Erythroblast (primary cell): ENCODE measurements at places on chromosomes 7 and 10.

GRCh38 chr7:151702961-151703360, 174.0 kb downstream of the PRKAG2 start:
- no peak for DNase-seq

GRCh38 chr7:104985259-104985617, 28.8 kb upstream of the KMT2E start:
- DNase-seq: no peak

DNA sequence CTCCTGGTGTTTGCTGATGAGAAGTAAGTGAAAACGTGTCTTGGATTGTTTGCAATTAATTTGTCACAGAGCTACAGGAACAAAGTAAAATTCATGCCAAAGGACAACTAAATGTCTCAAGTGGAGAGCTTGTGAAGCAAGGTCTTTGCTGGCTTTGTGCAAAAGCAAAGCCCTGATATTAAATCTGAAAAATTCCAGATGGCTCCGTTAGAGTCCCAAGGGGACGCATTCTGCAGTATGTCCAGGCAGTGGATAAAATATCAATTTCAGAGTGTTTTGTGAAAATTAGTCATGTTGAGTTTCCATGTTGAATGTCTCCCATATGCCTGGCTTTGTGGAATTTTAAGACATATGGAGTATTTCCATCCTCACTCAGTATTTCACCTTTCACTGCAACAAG, 102.5 kb upstream of the PTN start:
- DNase-seq: no peak

- DNase-seq: no peak
Measured at GRCh38 chr7:41754046-41754445, 51.2 kb upstream of the INHBA start.

DNA sequence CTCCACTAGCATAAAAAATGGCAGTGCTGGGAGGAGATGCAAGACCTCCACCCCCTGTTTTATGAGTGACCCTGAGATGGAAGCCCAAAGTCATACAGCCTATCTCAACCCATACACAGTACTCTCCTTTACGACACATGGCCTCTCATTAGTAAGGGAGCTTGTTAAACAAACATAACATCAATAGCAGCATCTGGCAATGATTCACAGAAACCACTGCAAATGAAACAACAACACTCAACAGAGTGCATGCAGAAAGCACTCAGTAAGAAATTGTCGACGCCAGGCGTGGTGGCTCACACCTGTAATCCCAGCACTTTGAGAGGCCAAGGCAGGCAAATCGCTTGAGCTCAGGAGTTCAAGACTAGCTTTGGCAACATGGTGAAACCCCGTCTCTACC, 27.5 kb upstream of the FIGNL1 start:
- no peak for DNase-seq

DNA sequence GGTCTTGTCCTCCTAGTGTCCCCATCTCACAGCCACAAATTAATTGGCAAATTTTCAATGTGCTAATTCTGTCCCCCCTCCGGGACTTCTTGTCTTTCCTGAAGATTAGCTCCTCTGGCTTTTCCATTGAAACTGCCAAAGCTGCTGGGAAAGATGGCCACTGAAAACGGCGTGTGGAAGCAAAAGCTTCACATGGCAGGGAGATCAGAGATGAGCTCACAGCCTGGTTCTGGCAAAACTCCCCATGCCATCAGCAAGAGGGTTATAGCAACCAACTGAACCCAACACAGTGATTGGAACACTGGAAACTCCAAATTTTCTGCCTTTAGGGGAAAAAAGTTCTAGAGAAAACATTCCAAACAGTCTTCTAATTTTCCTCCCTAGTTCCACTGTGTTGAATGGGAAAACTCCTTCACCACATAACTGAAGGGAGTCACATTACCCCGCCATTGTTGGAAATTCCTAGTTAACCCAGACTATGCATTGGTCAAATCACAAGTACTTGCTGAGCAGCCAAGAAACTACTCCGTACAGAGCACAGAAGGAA, 37.0 kb downstream of the NRAP start:
- DNase-seq: no peak

GRCh38 chr7:103658055-103659005, 212.3 kb upstream of the SLC26A5 start:
- no peak for DNase-seq

DNA sequence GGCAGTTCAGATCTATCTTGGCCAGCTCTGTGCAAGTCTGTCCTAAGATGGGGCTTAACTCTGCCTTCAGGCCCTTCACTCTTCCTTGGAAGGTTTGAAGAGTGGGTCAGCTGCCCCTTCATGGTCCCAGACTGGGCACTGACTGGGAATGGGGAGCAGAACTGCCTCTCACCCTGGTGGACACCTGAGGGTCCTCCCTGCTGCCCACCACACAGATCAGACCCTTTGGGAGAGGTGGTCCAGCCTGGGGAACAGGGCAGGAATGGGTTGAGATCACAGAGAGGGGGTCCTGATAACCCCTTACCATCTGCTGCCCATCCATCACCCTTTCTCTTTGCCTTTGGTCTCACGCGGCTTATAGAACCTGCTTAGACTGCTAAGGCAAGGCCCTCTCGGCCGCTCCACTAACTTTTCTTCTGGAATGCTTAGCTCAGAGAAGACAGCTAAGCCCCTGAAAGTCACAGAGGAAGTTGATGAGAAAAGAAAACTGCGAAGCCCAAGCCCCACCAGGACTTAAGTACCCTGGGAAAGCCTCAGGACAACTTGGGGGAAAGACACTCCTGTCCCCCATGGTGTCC, 402 bp upstream of the CDHR1 start:
- no peak for DNase-seq
